GM12878 (cell line): ENCODE measurements at places on chromosomes 7 and 10. TPM values are rescaled to one million over a fixed set of nuclear protein-coding genes. Genes with fewer than 3 reads are reported as not detected.

- DNase-seq, result no peak
Observed at GRCh38 chr7:113083816-113084495, 2.7 kb downstream of the GPR85 start.

GRCh38 chr7:155189590-155189989, 108.1 kb upstream of the INSIG1 start:
- DNase-seq, result no peak

GRCh38 chr10:56624082-56624481, 263.0 kb upstream of the ZWINT start:
- DNase-seq, result no peak

DNA sequence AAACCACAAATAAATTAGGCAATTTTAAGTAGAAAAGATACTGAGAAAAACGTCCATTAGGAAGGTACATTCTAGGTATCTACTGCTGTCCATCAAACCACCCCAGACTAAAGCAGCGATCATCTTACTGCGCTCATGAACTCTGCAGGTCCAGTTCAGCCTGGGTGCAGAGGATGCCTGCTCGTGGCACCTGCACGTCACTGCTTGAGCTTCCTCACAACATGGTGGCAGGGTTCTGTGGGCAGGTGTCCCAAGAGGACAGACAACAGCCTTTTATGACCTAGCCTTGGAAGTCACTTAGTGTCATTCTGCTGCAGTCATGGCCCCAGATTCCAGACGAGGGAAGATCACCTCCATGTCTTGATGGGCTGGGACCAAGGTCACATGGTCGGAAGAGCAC, 93.4 kb downstream of the MICALL2 start:
- no peak for DNase-seq

GRCh38 chr7:135269921-135270320, 36.3 kb downstream of the STRA8 start:
- DNase-seq, result no peak

DNA sequence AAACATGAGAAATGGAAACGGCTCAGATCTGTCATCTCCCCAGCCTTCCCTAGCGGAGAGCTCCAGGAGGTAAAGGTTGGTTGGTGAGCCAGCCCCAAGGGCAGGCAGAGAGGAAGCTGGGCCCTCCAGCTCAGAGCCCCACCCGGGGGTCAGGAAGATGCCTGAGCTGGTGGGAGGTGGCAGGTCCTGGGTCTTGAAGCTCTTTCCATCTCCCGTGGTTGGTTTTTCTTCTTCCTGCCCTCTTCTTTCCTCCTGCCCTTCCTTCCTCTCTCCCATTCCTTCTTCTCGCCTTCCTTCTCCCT, 384.2 kb upstream of the FOXK1 start:
- DNase-seq, result no peak

GRCh38 chr7:140025241-140025640, 37.5 kb downstream of the PARP12 start:
- no peak for DNase-seq

- no peak for DNase-seq
Observed at GRCh38 chr10:71214641-71215559, 2.5 kb downstream of the UNC5B start.

- DNase-seq, result no peak
Observed at GRCh38 chr10:77946084-77946483, 19.5 kb upstream of the DLG5 start.

GRCh38 chr7:91043924-91044645, 220.1 kb upstream of the FZD1 start:
- no peak for DNase-seq

The CCDC146 gene
- total RNA-seq, result 1.2 and 2.0 TPM in 2 replicates

The TBL2 gene
- total RNA-seq, result 28.7 and 31.7 TPM in 2 replicates

The GPR15LG gene
- total RNA-seq, result 1.3 and 1.5 TPM in 2 replicates

The SFTPD gene
- 0.24 and 0.31 TPM in 2 replicates for total RNA-seq

The MBLAC1 gene
- 1.8 and 2.7 TPM in 2 replicates for total RNA-seq

The AGBL3 gene
- 2.3 and 4.2 TPM in 2 replicates for total RNA-seq

The VIM gene
- total RNA-seq, result 286 TPM in 2 replicates

The CACNA2D1 gene
- total RNA-seq, result 1.5 and 2.4 TPM in 2 replicates

The CDNF gene
- total RNA-seq, result 0.43 and 1.0 TPM in 2 replicates

The TLX1 gene
- total RNA-seq, result not detected in 2 replicates

The FFAR4 gene
- not detected in 2 replicates for total RNA-seq

The PKD2L1 gene
- 0.05 and 0.08 TPM in 2 replicates for total RNA-seq

The MYL7 gene
- not detected in 2 replicates for total RNA-seq

The BICC1 gene
- 0.08 and 0.10 TPM in 2 replicates for total RNA-seq

The PTPN20 gene
- total RNA-seq, result 0.26 TPM in 1 of 2 replicates, not detected in the other

The FAM25A gene
- total RNA-seq, result not detected in 2 replicates
